Uterine smooth muscle cell (primary cell): ENCODE measurements at places on chromosomes 6 and 20. TPM values are rescaled to one million over a fixed set of nuclear protein-coding genes. Genes with fewer than 3 reads are reported as not detected.

PBOV1 gene
- total RNA-seq: not detected in 2 replicates

SLC22A3 gene
- 1.8 and 2.9 TPM in 2 replicates for total RNA-seq

TRIM40 gene
- not detected in 2 replicates for total RNA-seq

HLA-DMB gene
- total RNA-seq: under 0.01 TPM in 1 of 2 replicates, not detected in the other

ENTPD6 gene
- total RNA-seq: 82.3 and 99.5 TPM in 2 replicates

SYNGAP1 gene
- 4.6 and 6.0 TPM in 2 replicates for total RNA-seq

BRD2 gene
- 95.3 and 96.0 TPM in 2 replicates for total RNA-seq

BPI gene
- 0.12 TPM in 1 of 2 replicates, not detected in the other for total RNA-seq

MED20 gene
- 32.9 and 37.6 TPM in 2 replicates for total RNA-seq

ID1 gene
- total RNA-seq: 36.1 and 76.0 TPM in 2 replicates

GMNN gene
- total RNA-seq: 18.1 and 49.4 TPM in 2 replicates

BPIFB1 gene
- total RNA-seq: not detected in 2 replicates

TBXT gene
- total RNA-seq: not detected in 2 replicates

OR2J3 gene
- not detected in 2 replicates for total RNA-seq

NPBWR2 gene
- not detected in 2 replicates for total RNA-seq
